ENCODE measurements at places on chromosomes 4 and X.

DNA sequence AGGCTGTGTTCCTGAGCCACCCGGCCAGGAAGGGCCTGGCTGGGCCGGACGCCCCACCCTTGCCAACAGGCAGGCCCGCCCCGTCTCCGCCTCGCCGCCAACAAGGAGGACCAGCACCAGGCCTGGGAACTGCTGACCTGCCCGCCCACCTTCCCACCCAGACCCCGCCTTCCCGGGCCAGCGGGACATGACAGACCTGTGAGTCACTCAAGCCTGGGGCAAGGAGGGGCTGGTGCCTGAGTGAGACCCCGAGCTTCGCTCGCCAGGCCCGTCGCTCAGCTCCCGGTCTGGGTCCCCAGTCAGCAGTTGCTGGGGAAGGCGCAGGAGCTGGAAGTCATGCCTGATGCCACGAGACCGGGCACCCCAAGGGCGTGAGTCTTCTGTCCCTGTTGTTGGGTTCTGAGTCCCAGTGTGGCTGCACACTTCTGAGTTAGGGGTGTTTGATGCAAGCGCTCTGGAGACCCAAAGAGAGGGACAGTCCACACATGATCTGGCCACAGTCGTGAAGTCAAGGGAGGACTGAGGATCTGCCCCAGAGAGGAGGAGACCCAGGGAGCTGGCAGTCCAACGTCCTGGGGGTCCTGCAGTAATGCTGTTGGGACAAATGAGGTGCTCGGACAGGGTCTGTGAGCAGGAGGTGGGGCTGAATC, at the start of gene DNASE1L1:
Gene DNASE1L1 (minus strand): TSS at position 33 of the 650 bp plus-strand sequence. CDS start 3,686 bp downstream, outside the sequence.
- peak; percentile 76 for DNase-seq

- DNase-seq: no peak
These were observed 371.8 kb downstream of the ADGRL3 start for GRCh38 chr4:61571761-61572559.

- DNase-seq: peak; percentile 68
These were observed 70.1 kb upstream of the ENPP6 start for GRCh38 chr4:184287697-184288255.

- DNase-seq: no peak
These were observed 1.2 kb downstream of the EIF1AX start for GRCh38 chrX:20140420-20140819.

DNA sequence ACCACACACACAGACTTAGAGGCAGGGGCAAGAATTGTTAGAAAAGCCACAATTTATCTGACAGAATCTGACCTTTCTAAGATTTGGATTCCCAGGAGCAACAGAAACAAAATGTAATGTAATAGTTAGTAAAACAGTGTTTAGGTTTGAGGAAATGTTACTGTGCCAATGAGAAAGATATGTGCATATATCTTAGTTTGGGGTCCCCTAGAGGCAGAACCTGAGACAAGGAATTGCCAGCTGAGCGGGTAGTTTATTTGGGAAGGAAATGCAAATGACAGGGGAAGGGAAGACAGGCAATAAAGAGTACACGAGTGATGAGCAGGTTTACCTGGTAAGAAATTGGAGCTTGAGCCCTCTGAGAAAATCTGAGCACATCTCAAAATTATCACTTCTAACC, 31.3 kb upstream of the DDX53 start:
- no peak for DNase-seq

- peak; percentile 44 for DNase-seq
These were observed 103.9 kb downstream of the MAML3 start for GRCh38 chr4:140049849-140050637.

DNA sequence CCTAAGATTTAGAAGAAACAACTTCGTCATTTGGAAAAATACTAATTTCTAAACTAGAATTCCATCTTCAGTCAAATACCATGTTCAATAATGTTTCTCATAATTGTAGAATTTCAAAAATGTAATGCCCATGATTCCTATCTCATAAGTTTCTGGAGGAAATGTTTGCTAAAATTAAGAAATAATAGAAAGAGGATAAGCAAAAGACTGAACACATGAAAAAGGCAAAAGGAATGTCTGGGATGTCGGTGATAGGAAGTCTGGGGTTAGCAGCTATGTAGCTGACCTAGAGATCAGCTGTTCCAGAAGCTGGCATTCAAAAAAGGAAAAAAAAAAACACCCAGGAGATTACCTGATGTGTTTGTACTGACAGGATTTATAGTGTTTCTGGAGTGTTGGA, 18.9 kb upstream of the PCDH10 start:
- no peak for DNase-seq

- DNase-seq: no peak
These were observed 18.0 kb downstream of the STAP1 start for GRCh38 chr4:67576538-67576937.

DNA sequence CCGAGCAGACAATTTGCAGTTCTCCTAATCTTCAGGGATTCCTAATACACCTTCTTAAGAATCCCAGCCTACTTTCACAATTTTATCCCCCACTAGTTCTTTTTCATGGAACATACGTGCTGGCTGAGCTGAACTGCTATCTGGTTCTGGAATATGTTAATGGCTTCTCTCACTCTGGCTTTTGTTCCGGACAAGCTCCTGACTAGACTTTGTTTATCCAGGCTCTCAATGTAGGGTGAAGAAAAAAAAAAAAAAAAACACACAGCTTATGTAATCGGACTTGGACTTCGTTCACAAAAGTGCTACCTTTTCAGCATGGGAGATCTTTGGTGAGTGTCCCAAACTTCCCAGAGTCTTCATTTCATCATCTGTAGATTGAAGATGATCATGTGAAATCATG, 555.4 kb upstream of the CPEB2 start:
- DNase-seq: no peak

- DNase-seq: no peak
These were observed 1.5 kb downstream of the SASH3 start for GRCh38 chrX:129781134-129781672.

DNA sequence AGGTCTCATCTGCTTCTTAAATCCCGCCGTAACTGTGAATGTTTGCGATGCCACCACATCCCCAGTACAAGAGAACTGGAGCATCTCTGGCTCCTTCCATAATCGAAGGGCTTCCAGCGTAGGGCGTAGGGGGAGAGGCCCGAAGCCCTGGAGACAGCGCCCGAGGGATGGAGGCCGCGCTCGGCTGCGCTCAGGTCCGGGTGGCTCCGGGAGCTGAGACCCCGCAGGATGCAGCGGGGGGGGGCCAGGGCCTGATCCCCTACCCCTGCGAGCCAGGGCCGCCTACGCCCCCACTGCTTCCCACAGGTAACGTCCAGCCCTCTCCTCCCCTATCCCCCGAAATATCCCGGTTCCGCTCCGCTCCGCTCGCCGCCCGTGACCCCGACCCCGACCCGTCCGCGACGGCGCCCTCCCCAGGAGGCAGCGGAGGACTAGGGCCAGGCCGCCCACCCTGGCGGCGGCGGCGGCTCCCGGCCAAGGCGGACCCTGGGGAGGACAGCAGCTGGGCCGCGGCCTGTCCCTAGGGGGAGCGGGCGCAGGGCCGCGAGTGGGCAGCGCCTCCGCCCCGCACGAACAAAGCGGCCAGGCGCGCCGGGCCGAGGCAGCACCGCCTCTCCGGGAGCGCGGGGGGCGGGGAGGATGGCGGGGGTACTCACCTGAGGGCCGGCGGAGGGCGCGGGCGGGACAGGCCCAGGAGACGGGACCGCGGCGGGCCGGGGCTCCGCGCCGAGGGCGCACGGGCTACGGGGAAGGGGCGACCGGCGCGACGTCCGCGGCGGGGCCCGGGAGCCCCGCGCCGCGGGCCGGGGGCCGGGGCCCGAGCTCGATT, 723 bp downstream of the WDFY3 start:
- DNase-seq: peak; percentile 72

Measured in AG20443 (cell line).